Heart right ventricle (tissue), 16 donors: ENCODE measurements at places on chromosomes 3 and 15.

DNA sequence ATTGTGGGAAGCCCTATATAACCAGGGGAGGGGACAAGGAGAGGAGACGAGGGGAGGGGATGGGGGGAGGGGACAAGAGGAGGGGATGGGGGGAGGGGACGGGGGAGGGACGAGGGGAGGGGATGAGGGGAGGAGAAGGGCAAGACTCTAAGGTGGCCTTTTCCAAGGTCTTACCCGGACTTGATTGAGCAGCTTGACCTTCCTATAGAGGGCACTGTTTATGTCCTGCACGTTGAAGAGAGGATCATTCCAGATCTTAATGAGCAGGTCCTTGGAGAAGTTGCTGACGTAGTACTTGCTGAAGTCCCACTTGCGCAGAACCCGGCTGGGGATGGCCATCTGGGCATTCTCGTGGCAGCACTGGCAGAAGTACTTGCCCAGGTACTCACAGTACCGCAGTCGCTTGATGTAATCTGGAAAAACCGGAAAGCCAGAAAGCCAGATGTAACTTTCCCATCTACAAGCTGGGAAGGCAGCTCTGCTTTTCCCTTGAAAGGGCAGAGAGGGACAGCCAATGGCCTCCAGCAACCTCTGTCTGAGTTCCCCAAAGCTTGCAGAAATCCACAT, 55.7 kb downstream of the RUBCN start:
- no peak for DNase-seq

GRCh38 chr15:29945943-29946596, 123.8 kb upstream of the TJP1 start:
- no peak for DNase-seq

GRCh38 chr15:38054488-38054887, 120.0 kb downstream of the TMCO5A start:
- no peak for DNase-seq

GRCh38 chr3:34405159-34405558, 606.7 kb downstream of the PDCD6IP start:
- no peak for DNase-seq

- no peak for DNase-seq
Measured at GRCh38 chr15:52294881-52295420, 653 bp downstream of the MYO5C start.

DNA sequence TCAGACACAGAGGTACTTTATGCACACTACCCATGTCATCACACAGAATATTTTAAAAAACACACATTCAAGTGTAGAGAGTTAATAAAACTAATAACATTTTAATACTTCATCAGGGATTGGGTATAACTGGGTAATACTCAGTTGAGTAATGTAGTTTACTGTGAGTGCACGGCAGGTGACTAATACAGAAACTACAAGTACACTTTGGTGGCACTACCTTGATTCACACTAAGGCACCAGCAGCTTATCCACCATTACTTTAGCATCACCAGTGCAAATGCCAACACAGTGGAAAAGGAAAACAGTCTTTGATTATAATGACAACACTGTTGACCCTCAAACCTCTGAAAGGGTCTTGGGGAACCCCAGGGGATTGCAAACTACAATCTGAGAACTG, 33.6 kb downstream of the ZNF280D start:
- DNase-seq = no peak
